ENCODE measurements at places on chromosomes 5 and 9.

DNA sequence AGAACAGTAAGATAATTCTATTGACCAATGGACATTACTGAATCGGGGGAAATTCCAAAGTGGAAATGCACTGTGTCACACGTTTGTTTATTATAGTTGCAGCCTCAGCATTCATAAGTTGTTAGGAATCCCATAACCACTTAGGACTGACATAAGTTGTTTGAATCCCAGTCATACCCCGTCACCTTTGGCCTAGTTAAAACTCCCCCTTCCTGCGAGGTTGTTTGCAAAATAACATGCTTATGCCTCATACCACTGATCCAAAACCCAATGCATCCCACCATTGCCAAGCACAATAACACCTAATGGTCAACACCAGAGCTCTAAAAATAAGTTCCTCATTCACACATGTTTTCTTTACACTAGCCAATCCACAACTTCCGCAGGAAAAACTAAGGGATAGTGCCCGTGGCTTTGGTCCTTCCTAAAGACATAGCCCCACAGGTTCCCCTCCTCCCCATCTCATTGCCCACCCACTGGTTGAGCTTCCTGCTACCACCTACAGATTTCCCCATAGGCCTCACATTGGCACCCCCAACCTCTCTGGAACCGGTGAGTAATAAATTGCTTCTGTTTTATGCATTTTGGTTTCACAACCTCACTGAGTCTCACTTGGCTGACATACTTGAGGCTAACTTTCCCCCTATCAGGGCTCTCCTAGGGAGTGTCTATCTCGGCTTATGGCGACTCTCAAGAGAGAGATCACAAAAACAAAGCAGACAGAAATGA lies 42.3 kb upstream of the MUSK start:
- DNase-seq = no peak

DNA sequence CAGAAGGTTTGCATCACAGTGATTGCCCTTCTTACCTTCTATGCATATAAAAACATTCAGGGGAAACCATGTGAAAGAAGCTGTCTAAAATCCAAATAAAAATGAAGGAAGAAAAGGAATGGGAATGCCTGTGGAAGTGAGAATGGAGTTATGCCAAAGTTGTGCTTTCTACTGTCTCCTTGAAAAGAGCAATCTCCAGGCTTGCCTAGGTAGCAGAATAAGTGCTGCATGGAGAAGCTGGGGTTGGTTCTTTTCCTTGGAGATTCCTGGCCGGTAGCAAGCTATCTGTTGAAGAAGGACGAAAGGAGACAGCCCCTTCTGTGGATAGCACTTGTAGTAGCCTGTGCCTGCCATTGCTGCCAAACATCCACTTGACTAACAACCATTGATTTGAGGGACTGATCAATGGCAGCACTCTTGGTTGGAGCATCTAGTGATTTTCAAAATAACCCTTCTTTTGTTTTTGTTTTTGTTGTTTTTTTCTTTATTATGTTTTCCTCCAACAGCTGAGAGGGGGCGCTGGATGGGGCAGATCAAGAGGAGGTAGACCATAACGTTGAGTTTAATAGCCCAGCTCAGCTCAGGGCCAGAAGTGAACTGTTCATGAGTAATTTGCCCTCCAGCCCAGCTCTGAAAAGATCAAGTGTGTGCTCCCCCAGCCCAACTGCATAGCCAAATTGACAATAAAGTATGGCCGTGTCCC lies 1.6 kb downstream of the PLCXD3 start:
- DNase-seq = no peak

DNA sequence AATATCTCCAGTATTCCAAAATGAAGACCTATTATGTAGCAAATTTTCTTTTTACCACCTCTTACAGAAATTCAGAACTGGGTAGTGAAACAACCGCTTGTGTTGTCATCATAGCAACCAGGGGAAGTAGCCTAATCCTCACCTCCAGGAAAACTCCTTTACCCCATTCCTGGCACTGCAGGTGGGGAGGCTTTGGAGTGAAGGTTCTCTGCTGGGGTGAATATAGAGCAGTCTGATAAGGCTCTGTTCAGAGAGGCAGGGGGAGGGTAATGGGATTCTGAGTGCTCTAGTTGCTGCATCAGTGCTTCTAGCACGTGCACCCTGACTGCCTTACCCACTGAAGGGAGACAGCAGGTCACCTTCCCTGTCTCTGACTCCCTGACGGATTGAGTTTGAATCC lies 116.2 kb downstream of the MAN2A1 start:
- DNase-seq = no peak

DNA sequence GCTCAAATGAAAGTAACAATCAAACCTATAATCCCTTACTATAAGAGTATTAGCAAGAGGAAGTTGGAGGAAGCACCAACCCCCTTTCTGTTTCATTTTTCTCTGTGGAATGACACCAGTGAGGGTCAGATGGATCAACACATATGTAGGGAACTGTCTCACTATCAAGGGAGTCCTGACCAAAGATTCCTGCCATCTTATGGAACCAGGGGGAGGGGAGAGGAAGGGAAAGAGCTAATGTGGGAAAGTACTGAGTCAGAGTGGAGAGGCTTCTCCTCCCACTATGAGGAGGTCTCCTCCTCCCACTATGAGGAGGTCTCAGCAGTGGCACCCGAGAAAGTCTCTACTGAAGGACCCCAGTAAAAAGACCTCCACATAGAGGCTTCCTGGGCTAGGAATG lies 73.3 kb upstream of the PCSK1 start:
- DNase-seq = no peak

DNA sequence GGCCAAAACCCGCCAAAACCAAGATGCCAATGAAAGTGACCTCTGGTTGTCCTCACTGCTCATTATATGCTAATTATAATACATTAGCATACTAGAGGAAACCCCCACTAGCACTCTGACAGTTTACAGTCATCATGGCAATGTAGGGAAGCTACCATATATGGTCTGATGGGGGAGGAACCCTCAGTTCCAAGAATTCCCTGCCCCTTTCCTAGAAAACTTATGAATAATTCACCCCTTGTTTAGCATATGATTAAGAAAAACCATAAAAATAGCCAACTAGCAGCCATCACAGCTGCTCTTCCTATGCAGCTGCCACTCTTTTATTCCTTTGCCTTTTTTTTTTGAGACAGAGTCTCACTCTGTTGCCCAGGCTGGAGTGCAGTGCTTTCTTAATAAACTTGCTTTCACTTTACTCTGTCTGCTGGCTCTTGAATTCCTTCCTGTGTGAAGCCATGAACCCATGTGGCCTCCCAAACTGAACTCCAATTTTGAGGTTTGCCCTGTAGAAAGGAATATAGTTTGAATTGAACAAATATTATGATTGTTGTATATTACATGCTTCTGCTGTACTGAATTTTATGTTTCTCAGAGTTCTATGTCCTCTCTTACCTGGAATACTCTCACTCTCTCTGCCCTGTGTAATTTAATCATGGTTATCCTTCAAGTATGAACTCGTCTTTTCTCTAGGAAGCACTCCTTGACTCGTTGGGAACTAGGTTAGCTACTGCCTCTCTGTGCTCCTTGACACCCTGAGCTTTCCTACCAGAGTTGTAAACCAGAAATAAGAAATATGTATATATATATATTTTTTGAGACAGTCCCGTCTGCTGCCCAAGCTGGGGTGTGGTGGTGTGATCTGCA lies 59.8 kb downstream of the KIAA1958 start:
- DNase-seq = no peak

DNA sequence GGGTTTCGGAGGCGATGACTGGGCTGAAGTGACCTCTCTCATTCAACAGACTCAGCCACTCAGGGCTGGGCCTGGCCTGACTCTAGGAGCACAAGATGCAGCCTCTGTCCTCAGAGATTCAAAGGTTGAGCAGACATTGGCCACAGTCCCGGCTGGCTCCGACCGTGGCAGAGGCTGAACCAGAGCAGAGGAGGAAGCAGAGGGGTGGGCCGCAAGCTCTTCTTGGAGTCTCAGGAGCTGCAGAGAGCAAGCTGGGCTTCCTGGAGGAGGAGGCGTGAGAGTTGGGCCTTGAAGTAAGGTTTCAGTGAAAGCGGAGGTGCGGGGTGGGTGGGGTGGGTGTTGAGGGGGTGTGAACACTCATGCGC lies 37.6 kb downstream of the ALG2 start:
- no peak for DNase-seq
